WTC11 (cell line): ENCODE measurements at places on chromosomes 2 and 18. TPM values are rescaled to one million over a fixed set of nuclear protein-coding genes. Genes with fewer than 3 reads are reported as not detected.

- no peak overlapping the region for H3K4me3 ChIP-seq
- no peak overlapping the region for H3K27ac ChIP-seq
- H3K36me3 ChIP-seq, result no peaks in the 10 kb centered on the region
- peaks cover 2% of the 10 kb centered on the region; the same call in 1 of the 2 replicates for H3K4me1 ChIP-seq
- peaks cover 2% of the 10 kb centered on the region for H3K27me3 ChIP-seq
Measured at GRCh38 chr2:216994353-216994854, 134.5 kb upstream of the TNP1 start.

- no peak overlapping the region for H3K27ac ChIP-seq
- H3K4me1 ChIP-seq, result peaks cover 3% of the 10 kb centered on the region; the same call in 1 of the 2 replicates
- H3K36me3 ChIP-seq, result no peaks in the 10 kb centered on the region
- H3K27me3 ChIP-seq, result no peaks in the 10 kb centered on the region; the same call in 1 of the 2 replicates
Measured at GRCh38 chr2:99899882-99900281, 242.5 kb downstream of the AFF3 start.

DNA sequence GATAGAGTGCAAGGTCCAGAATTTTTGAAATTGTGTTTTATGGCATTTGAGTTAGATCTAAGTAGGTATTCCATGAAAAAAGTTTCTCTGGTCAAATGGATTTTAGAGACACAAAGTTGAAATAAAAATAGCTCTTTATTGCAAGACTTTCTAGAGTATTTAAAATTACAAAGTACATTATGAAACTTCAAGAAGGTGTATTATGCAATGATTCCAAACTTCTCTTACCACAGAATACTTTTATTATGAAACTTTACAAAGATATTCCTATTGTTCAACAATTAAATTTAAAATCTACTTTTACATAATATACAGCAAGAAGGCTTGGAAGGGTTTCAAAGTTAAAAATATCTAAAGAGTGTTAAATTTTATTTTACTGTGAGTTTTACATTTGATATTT is 65.9 kb downstream of the CALCRL start:
- no peak overlapping the region for H3K27ac ChIP-seq
- DNase-seq, result no peak
- peaks cover 13% of the 10 kb centered on the region for H3K4me1 ChIP-seq

GRCh38 chr2:84388133-84388532 is 70.9 kb downstream of the SUCLG1 start:
- peaks cover 13% of the 10 kb centered on the region for H3K4me1 ChIP-seq
- no peak overlapping the region for H3K4me3 ChIP-seq
- peaks cover 9% of the 10 kb centered on the region for H3K36me3 ChIP-seq
- DNase-seq, result no peak
- H3K27me3 ChIP-seq, result peaks cover 4% of the 10 kb centered on the region; the same call in 1 of the 2 replicates

DNA sequence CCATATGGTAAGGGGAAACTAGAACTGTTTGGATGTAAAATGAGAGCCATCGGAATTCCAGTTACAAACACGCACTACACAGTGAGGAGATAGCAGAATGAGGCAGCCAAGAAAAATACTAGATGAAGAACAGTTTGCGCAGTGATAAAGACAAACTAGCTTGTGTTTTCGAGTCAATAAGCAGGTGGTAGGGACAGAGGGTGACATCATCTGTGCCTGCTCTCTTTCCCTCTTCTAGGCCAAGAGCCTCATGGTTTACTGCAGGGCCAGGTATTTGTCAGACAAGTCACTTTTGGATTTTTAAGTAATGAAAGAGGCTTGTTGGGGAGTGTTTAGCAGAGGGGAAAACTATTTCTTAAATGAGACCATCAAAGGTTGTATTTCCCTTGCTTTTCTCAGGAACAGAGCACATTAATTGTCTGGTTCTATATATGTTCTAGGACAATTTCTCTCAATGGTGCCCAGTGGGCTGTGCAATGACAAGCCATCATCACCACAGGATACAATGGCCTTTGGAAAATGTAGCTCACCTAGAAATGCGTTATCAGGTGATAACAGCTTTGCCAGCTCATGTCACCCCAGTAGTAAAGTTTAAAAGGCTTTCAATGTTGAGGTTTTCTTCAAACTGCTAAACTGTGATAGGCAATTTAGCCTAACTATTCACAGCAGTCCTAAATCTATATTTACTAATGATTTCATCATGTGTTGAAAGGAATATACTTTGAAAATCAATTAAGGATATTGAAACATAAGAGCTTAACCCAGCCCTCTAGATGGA is 1210.3 kb upstream of the ZEB2 start:
- no peak overlapping the region for H3K4me3 ChIP-seq
- no peak for DNase-seq
- no peak overlapping the region for H3K27ac ChIP-seq
- H3K27me3 ChIP-seq, result no peaks in the 10 kb centered on the region

The XIRP2 gene
- total RNA-seq, result 0.32 to 0.87 TPM (median 0.69 TPM) in 3 replicates

GRCh38 chr2:238107525-238108422 is 7.6 kb downstream of the ESPNL start:
- peaks cover 21% of the 10 kb centered on the region for H3K4me1 ChIP-seq
- peak; percentile 31 for DNase-seq
- H3K27me3 ChIP-seq, result no peaks in the 10 kb centered on the region
- peaks cover 3% of the 10 kb centered on the region for H3K36me3 ChIP-seq
- no peak overlapping the region for H3K27ac ChIP-seq

- no peak overlapping the region for H3K4me3 ChIP-seq
- H3K27ac ChIP-seq, result no peak overlapping the region
- no peaks in the 10 kb centered on the region for H3K36me3 ChIP-seq
- no peak for DNase-seq
- peaks cover 100% of the 10 kb centered on the region for H3K27me3 ChIP-seq
- peaks cover 15% of the 10 kb centered on the region for H3K4me1 ChIP-seq
Measured at GRCh38 chr2:176146101-176146500, 5.2 kb upstream of the HOXD4 start.

The CFAP53 gene
- total RNA-seq, result 0.26 to 0.27 TPM (median 0.27 TPM) in 3 replicates

The SKA1 gene
- total RNA-seq, result 15.7 to 18.6 TPM (median 18.1 TPM) in 3 replicates

The CABYR gene
- total RNA-seq, result 12.9 to 19.3 TPM (median 16.1 TPM) in 3 replicates

DNA sequence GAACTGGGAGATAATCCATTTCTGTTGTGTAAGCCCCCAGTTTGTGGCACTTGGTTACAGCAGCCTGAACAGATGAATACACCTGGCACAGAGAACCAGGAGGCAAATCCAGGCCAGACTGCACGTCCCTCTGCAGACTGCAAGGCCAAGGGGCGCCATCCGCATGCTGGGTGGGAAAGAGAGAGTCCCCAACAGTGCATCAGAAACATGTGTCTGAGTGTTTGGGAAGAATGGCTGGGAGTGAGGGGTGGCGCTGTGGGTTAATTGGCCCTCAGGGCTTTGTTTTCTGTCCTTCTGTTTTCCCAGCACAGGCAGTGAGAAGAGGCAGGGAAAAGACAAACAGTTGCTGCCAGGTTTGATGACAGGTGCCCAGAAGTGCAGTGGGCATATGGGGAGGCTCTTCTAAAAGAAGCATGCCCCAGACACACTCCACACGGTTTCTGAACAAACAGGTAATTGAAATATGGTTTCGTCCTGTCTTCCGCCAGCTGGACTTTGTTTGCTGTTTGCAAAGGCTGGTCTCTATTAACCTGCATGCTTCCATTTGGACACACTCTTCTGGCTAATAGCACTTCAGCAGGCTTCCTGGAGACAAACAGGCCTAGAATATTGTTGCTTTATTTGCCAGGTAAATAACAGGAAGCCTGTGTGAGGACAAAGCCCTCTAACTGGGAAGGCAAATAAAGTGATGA is 43.4 kb upstream of the SEC11C start:
- no peak overlapping the region for H3K4me3 ChIP-seq
- peak; percentile 70 for DNase-seq
- H3K36me3 ChIP-seq, result no peaks in the 10 kb centered on the region
- H3K27me3 ChIP-seq, result peaks cover 7% of the 10 kb centered on the region; the same call in 1 of the 2 replicates
- H3K4me1 ChIP-seq, result peaks cover 16% of the 10 kb centered on the region

DNA sequence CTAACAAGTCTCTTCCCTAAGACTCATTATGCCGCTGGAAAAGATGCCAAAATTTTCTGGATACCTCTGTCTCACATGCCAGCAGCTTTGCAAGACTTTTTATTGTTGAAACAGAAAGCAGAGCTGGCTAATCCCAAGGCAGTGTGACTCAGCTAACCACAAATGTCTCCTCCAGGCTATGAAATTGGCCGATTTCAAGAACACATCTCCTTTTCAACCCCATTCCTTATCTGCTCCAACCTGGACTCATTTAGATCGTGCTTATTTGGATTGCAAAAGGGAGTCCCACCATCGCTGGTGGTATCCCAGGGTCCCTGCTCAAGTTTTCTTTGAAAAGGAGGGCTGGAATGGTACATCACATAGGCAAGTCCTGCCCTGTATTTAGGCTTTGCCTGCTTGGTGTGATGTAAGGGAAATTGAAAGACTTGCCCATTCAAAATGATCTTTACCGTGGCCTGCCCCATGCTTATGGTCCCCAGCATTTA is 26.3 kb downstream of the DHRS9 start:
- no peak for DNase-seq
- peaks cover 5% of the 10 kb centered on the region for H3K27me3 ChIP-seq
- H3K36me3 ChIP-seq, result no peaks in the 10 kb centered on the region
- H3K4me3 ChIP-seq, result no peak overlapping the region
- no peaks in the 10 kb centered on the region for H3K4me1 ChIP-seq

The CCBE1 gene
- 8.0 to 9.7 TPM (median 9.7 TPM) in 3 replicates for total RNA-seq
